ENCODE measurements at places on chromosomes 12 and 14. TPM values are rescaled to one million over a fixed set of nuclear protein-coding genes. Genes with fewer than 3 reads are reported as not detected.

SLC25A47 gene
- 0.52 TPM for total RNA-seq

MAX gene
- total RNA-seq: 30.8 TPM

RALGAPA1 gene
- 83.5 TPM for total RNA-seq

BMP4 gene
- 5.2 TPM for total RNA-seq

RPAP3 gene
- 5.2 TPM for total RNA-seq

ERGIC2 gene
- total RNA-seq: 19.8 TPM

PCED1B gene
- 1.0 TPM for total RNA-seq

PLXNC1 gene
- 17.2 TPM for total RNA-seq

KCNC2 gene
- 0.52 TPM for total RNA-seq

SLC2A14 gene
- 0.52 TPM for total RNA-seq

TPPP2 gene
- not detected for total RNA-seq

DCAF11 gene
- total RNA-seq: 85.6 TPM

SLC17A8 gene
- total RNA-seq: under 0.01 TPM

ZFHX2 gene
- total RNA-seq: not detected

TMCC3 gene
- 16.7 TPM for total RNA-seq
